ENCODE measurements at places on chromosomes 11 and 22.

GRCh38 chr11:78265326-78265725 lies 76.6 kb downstream of the USP35 start:
- no peak for DNase-seq

DNA sequence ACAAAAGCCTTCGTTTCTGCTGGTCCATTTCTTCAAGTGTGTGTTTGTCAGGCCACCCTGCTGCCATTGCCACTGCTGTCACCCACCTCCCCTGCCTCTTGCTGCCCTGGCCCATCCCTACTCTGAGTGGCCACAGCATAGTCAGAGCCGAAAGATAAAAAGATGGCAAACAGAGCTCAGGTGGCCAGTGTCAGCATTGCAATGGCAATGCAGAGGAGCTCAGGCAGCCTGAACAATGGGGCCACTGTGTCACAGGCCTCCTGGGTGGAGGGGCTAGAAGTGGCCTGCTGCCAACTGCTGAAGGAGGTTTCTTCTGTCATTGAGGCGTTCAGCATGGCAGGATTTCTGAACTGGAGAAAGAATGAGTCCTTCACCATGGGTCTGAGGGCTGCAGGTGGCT lies 137.1 kb downstream of the CSNK2A3 start:
- DNase-seq = no peak

DNA sequence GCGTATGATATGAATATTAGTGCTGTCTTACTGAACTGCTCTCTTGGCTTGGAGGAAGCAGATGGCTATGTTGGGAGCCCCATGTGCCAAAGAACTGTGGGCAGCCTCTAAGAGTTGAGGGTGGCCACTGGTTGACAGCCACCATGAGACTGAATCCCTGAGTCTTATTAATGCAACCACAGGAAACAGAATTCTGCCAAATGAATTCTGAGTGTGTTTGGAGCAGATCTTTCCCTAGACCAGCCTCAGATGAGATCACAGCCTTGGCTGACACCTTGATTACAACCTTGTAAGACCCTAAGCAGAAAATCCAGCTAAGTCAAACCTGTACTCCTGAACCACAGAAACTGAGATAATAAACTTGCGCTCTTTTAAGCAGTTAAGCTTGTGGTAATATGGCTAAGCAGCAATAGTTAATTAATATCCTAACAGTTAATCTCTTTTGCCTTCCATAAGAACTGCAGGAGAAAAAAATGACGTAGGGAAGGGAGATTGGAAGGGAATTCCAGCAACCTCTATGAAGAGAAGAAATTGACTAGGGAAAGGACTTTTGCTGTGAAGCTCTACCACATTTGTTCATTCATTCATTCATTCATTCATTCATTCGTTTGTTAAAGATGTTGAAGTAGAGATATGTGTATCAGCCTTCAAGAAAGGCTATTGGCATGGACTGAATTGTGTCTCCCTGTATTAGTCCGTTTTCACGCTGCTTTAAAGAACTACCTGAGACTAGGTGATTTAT lies 26.8 kb downstream of the ADM start:
- DNase-seq = no peak

DNA sequence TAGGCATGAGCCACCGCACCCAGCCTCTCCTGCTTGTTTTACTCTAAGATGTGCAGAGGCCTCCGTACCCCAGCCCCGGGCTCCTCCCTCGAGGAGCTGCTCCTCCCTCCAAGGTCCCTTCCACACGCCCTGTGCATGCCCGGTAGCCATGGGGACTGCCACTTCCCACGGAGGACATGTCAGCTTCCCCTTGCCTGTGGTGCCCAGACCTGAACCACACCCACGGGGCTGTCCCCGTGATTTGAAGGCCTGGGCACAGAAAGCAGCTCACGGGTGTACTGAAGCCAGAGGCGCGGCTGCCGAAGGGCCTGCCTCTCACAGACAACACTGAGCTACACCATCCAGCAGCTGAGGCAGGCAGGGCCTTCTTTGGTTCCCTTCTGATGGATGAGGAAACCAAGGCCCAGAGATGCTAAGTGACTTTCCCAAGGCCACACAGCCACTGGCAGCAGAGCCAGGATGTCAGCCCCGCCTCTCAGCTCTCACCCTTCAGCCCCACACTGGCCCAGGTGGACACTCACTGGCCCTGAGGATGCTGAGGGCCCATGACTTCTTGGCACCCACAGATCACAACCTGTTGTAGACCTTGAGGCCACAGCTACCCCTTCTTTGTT lies 7.3 kb downstream of the INS start:
- no peak for DNase-seq

- DNase-seq = no peak
These were observed 60.9 kb upstream of the BMAL1 start for GRCh38 chr11:13216711-13217075.

- DNase-seq = peak; percentile 10
These were observed 86.5 kb upstream of the CLDN5 start for GRCh38 chr22:19610518-19611253.

GRCh38 chr22:22400099-22400498 lies 108.4 kb downstream of the ZNF280B start:
- DNase-seq = no peak
